ENCODE measurements at places on chromosomes 12 and 14.

GRCh38 chr12:81207664-81208063 lies 129.8 kb downstream of the ACSS3 start:
- no peak overlapping the region for H3K4me3 ChIP-seq
- H3K4me1 ChIP-seq, result no peaks in the 10 kb centered on the region
- H3K36me3 ChIP-seq, result no peaks in the 10 kb centered on the region
- H3K27me3 ChIP-seq, result no peaks in the 10 kb centered on the region

GRCh38 chr14:55845963-55846825 lies 266.2 kb downstream of the KTN1 start:
- no peak for DNase-seq
- no peaks in the 10 kb centered on the region for H3K27me3 ChIP-seq
- H3K27ac ChIP-seq, result no peak overlapping the region
- no peaks in the 10 kb centered on the region for H3K36me3 ChIP-seq
- no peak overlapping the region for H3K4me3 ChIP-seq

- DNase-seq, result no peak
- H3K4me1 ChIP-seq, result no peaks in the 10 kb centered on the region
- H3K36me3 ChIP-seq, result no peaks in the 10 kb centered on the region
- no peak overlapping the region for H3K4me3 ChIP-seq
- H3K27ac ChIP-seq, result no peak overlapping the region
- H3K27me3 ChIP-seq, result no peaks in the 10 kb centered on the region
These were observed 74.9 kb downstream of the ALG10 start for GRCh38 chr12:34097213-34097612.

DNA sequence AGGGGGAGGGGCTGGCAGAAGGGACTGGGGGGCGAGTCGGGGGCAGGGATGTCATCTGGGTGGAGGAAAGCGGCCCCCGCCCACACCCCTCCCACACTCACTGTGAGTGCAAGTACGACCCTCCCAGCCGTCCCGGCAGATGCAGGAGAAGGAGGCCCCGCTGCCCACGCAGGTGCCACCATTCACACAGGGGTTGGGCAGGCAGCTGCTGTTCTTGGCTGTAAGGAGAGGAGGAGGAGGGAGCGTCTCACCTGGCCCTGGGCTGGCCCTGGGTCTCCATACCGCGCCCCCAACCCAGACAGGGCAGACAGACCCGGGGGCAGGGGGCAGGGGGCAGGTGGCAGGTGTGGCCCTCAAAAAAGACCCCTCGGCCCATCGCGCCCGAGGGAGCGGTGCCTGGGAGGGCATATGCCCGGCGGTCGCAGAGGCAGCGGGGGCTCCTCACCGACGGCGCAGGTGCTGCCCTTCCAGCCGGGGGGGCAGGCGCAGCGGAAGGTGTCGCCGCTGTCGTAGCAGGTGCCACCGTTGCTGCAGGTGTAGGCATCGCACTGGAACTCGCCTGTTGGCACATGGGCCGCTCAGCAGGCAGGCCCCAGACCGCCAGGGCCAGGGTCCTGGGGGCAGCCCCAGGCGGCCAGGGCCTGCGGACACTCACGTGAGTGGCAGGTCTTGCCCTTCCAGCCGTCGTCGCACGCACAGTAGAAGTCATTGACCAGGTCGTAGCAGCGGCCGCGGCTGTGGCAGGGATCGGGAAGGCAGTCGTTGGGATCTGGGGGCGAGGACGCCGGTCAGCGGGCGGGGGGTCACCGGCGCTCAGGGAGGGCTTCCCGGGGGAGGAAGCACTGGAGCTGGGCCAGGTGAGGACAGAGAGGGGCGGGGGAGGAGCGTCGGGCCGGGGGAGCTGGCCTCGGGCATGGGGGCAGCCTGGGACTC lies 20.6 kb downstream of the JAG2 start:
- H3K4me3 ChIP-seq, result no peak overlapping the region
- no peaks in the 10 kb centered on the region for H3K27me3 ChIP-seq
- H3K36me3 ChIP-seq, result no peaks in the 10 kb centered on the region
- no peaks in the 10 kb centered on the region for H3K4me1 ChIP-seq

DNA sequence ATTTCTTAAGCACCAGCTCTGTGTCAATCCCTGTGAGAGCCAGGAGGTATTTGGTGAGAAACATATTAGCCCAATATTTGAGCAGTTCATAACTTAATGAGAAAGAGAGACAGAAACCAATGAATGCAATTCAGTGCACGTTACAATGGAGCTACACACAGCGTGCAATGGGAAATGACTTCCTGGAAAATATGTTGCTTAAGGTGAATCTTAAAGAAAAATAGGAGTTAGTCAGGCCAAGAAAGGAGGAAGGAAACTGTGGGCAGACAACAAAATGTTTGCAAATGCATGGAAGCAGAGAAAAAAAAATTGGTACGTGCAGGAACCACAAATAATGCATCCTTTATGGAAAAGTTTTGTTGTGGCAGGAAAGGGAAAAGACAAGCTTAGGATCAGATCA lies 481.7 kb downstream of the BCAT1 start:
- no peak overlapping the region for H3K27ac ChIP-seq
- no peaks in the 10 kb centered on the region for H3K36me3 ChIP-seq
- no peak overlapping the region for H3K4me3 ChIP-seq
- H3K4me1 ChIP-seq, result peaks cover 6% of the 10 kb centered on the region

GRCh38 chr14:24721775-24722174 lies 87.8 kb upstream of the GZMB start:
- H3K36me3 ChIP-seq, result no peaks in the 10 kb centered on the region
- no peak overlapping the region for H3K27ac ChIP-seq
- DNase-seq, result no peak
- H3K4me1 ChIP-seq, result no peaks in the 10 kb centered on the region
- H3K4me3 ChIP-seq, result no peak overlapping the region
- peaks cover 62% of the 10 kb centered on the region for H3K27me3 ChIP-seq

- DNase-seq, result no peak
- no peaks in the 10 kb centered on the region for H3K4me1 ChIP-seq
- H3K36me3 ChIP-seq, result no peaks in the 10 kb centered on the region
- peaks cover 16% of the 10 kb centered on the region for H3K27me3 ChIP-seq
These were observed 182.2 kb downstream of the EXOC5 start for GRCh38 chr14:57086271-57087162.

DNA sequence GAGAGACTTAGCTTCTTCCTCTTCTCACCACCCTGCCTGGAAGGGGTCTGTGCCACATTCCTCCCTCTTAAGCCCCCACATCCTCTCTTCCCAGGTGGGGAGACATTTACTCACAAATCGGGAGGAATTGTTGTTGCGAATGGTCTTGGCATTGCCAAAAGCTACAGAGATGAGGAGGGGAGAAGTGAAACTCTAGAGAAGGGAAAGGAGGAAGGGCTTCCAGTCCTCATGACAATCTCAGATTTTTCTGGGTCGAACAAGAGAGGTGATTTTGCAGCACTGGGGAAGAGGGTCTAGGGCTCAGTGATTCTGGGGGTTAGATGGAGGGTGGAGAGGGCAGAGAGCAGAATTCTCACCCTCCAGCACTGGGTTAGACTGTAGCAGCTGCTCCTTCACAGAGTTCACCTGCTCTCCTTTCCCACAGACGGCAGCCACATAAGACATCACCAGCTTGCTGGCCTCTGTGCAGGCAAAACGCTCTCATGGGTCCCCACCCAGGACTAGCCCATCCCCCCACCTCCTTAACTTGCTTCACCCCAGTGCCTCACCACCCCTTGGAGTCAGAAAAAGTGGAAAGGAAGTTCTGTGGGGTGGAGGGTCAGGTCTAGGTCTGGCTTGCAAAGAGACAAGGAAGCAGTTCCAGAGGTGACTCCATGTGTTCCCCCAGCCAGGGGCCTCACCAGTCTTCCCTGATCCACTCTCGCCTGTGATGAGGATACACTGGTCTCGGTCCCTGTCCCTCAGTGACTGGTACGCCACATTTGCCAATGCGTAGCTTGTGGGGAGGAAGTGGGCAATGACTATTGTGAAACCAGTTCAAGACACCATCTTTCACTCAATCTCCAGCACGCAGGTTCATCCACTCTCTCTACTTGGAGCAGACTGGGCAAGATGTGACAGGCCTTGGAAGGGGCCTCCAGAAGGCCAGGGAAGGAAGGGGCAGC lies 2.7 kb downstream of the MYO1A start:
- peak overlapping the region; percentile 65 for H3K27ac ChIP-seq
- H3K27me3 ChIP-seq, result peaks cover 7% of the 10 kb centered on the region
- peak overlapping the region; percentile 38 for H3K4me3 ChIP-seq
- peaks cover 30% of the 10 kb centered on the region for H3K4me1 ChIP-seq
- H3K36me3 ChIP-seq, result no peaks in the 10 kb centered on the region

DNA sequence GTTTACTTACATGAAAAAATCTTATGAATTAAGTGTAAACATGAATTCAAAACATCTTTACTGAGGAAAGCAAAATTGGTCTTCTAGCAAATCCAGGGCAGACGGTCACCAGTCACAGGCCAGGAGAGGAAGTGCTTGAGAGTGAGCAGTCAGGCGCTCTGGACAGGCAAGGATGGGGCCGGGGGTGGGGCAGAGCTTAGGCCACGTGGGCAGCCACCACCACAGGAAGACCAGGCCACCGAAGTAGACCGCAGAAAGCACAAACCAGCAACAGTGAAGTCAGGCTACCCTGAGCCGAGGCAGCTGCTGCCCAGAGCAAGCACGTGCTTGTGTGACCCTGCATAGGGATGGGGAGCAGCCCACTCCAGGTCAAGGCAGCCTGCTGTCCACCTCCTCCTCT lies 33.5 kb downstream of the SLC6A12 start:
- no peak overlapping the region for H3K4me3 ChIP-seq
- peaks cover 9% of the 10 kb centered on the region for H3K4me1 ChIP-seq
- no peak overlapping the region for H3K27ac ChIP-seq
- no peak for DNase-seq
- H3K36me3 ChIP-seq, result no peaks in the 10 kb centered on the region

DNA sequence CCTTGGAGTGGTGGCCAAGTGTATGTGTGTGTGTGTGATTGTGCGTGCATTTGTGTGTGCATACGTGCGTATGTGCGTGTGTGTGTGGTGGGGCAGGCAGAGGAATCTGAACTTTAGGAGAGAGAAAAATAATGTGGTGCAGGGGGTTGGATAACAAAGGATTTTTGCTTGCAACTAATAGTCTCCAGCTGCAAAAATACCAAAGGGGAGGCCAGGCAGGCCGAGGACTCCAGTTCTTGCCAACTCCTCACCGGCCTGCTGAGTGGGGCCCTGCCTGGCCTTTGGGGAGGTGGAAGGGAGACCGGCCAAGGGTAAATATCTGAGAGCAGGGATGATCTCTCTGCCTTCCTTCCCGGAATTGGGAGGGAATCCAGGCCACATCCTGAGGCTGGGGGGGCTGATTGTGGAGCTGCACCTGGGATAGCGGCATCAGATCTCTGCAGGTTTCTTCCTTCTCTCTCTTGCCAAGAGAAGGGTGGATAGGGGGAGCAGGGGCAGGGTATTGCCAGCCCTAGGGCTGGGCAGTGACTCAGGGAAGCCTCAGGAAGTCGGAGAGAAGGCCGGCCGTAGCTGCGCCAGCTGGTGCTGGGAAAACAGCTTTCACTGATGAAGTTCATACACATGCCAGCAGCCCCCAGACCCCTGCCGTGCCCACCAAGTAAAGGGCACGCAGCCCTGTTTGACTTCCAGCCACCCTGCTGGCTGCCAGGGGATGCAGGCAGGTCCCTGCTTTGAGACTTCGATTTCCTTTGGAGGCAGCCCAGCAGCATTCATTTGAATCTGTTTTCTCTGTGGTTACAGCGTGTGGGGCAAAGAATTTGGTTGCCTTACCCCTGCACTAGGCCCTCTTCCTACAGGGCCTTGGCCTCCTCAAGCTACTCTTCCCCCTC lies 4.6 kb upstream of the LRP1-AS start:
- no peaks in the 10 kb centered on the region for H3K36me3 ChIP-seq
- peaks cover 6% of the 10 kb centered on the region for H3K27me3 ChIP-seq
- H3K27ac ChIP-seq, result no peak overlapping the region
- H3K4me1 ChIP-seq, result peaks cover 3% of the 10 kb centered on the region

GRCh38 chr12:131828671-131829355 lies 620 bp downstream of the MMP17 start:
- H3K27me3 ChIP-seq, result no peaks in the 10 kb centered on the region
- H3K4me3 ChIP-seq, result peak overlapping the region; percentile 95
- H3K27ac ChIP-seq, result no peak overlapping the region
- peak; percentile 46 for DNase-seq

- H3K36me3 ChIP-seq, result no peaks in the 10 kb centered on the region
- no peak overlapping the region for H3K4me3 ChIP-seq
- no peak overlapping the region for H3K27ac ChIP-seq
- no peak for DNase-seq
These were observed 10.8 kb downstream of the KRT71 start for GRCh38 chr12:52542157-52542556.

DNA sequence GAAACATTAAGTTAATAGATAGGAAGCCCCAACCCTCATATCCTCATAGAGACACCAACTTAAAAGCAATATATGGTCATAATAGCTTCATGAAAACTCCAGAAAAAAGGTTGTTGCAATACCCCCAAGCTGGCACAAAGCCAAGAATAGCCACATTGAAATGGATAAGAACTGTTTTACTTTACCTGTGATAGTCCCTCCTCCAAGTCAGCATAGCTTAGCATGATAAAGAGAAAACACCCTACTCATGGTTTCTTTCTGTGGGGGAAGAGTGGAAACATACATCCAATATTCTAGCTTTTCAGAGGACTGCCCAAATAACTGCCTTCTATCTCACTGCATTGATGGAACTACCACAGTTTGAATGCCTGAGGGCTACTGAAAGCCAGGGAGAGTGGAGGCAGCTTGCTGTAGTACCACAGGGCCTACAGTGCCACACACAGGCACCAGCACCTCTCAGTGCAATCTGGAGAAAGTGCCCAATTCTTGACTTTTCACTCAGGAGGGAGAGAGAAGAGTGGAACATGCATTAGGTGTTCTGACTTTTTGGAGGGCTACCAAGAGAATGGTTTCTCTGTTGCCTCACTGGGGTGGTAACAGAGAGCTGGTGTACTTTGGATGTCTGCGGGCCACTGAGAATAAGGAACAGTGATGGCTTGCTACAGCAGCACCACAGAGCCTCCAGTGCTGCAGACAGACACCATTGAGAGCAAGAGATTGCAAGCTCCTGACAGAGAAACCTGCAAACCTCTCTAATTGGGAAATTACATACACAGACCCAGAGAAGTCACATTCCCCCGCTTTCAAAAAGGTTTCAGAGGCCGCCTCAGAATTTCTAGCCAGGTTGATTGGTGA lies 157.1 kb upstream of the GARIN2 start:
- H3K4me3 ChIP-seq, result no peak overlapping the region
- no peaks in the 10 kb centered on the region for H3K36me3 ChIP-seq
- no peaks in the 10 kb centered on the region for H3K4me1 ChIP-seq
- DNase-seq, result no peak
- H3K27me3 ChIP-seq, result no peaks in the 10 kb centered on the region
- no peak overlapping the region for H3K27ac ChIP-seq

DNA sequence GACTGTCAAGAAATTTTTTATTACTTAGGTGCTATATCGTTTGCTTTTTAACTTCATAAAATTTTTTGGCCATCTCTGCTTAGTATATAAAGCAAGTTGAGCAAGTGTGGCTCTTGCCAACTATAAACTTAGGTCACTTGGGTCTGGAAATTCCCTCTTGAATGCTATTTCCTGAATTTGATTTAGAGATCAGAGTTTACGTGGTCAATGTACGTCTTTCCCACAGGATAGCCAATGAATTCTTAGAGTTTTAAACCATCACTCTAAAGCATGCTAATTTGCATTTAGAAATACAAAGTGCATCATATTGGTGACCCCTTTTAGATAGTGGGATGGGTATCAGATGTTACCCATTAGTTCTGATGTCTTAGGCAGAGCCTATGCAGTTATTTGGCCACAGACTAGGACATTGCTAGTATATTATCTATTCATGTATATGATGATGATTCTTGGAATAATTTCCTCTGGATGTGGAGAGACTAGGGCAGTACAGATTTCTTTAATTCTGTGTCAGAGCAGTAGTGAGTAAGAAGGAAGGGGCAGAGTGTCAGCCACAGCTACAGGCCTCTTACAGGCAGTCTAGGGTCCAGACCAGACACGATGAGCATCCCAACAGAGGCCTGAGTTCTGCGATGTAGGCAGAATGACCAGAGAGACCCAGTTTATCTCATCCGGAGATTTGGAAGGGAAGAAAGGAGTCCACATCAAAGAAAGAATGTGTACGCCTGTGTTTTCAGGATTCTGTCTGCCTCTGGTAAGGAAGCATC lies 30.3 kb downstream of the SCN8A start:
- H3K4me3 ChIP-seq, result no peak overlapping the region
- DNase-seq, result no peak
